ENCODE measurements at places on chromosomes 1 and 21. TPM values are rescaled to one million over a fixed set of nuclear protein-coding genes. Genes with fewer than 3 reads are reported as not detected.

KCNJ6 gene
- total RNA-seq, result 0.78 TPM

SPRR2B gene
- not detected for total RNA-seq

GCSAML gene
- not detected for total RNA-seq

GJC2 gene
- total RNA-seq, result 0.55 TPM

ZFP69 gene
- 4.3 TPM for total RNA-seq

HCN3 gene
- 6.4 TPM for total RNA-seq

ADAMTS4 gene
- total RNA-seq, result 7.2 TPM

DTL gene
- 48.7 TPM for total RNA-seq

STYXL2 gene
- total RNA-seq, result 0.34 TPM

RLF gene
- 16.9 TPM for total RNA-seq

DNA sequence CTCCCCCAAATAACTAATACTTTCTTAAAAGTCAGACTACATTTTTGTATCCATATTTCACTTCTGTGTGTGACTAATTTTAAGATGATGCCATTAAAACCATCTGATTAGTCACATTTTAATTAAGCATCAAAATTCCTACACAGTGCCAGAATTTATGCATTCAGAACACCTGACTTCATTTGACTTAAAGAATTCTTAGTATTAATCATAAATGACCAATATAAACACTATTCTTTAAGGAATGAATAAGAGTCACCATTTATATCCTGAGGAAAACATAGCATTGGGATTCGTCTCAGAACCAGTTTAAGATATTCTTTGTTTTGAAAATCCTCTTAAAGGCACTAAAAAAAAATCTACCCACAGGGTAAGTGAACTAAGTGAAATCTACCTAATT lies 37.0 kb downstream of the TM2D1 start:
- no peaks in the 10 kb centered on the region for H3K4me1 ChIP-seq
- DNase-seq, result no peak
- H3K36me3 ChIP-seq, result no peaks in the 10 kb centered on the region
- H3K4me3 ChIP-seq, result no peak overlapping the region
- no peak overlapping the region for H3K27ac ChIP-seq

- DNase-seq, result no peak
- no peaks in the 10 kb centered on the region for H3K36me3 ChIP-seq
- no peak overlapping the region for H3K4me3 ChIP-seq
- no peak overlapping the region for H3K27ac ChIP-seq
These were observed 135.9 kb downstream of the HHAT start for GRCh38 chr1:210464519-210465039.

- no peak for DNase-seq
- peaks cover 24% of the 10 kb centered on the region for H3K36me3 ChIP-seq
- H3K27ac ChIP-seq, result no peak overlapping the region
- H3K4me1 ChIP-seq, result no peaks in the 10 kb centered on the region
These were observed 13.7 kb downstream of the ALX3 start for GRCh38 chr1:110056776-110057175.

GRCh38 chr21:23281917-23282316 lies 2283.7 kb downstream of the NCAM2 start:
- no peak for DNase-seq
- no peaks in the 10 kb centered on the region for H3K36me3 ChIP-seq
- H3K27me3 ChIP-seq, result no peaks in the 10 kb centered on the region
- H3K4me3 ChIP-seq, result no peak overlapping the region
- H3K4me1 ChIP-seq, result no peaks in the 10 kb centered on the region

GRCh38 chr1:10415211-10415930 lies 14.9 kb upstream of the CENPS start:
- peaks cover 78% of the 10 kb centered on the region for H3K36me3 ChIP-seq
- no peaks in the 10 kb centered on the region for H3K27me3 ChIP-seq
- no peaks in the 10 kb centered on the region for H3K4me1 ChIP-seq
- no peak overlapping the region for H3K27ac ChIP-seq
- H3K4me3 ChIP-seq, result no peak overlapping the region

- H3K27ac ChIP-seq, result no peak overlapping the region
- no peaks in the 10 kb centered on the region for H3K27me3 ChIP-seq
- no peaks in the 10 kb centered on the region for H3K36me3 ChIP-seq
- no peaks in the 10 kb centered on the region for H3K4me1 ChIP-seq
- H3K4me3 ChIP-seq, result no peak overlapping the region
These were observed 36.4 kb downstream of the IGFN1 start for GRCh38 chr1:201226859-201227488.

DNA sequence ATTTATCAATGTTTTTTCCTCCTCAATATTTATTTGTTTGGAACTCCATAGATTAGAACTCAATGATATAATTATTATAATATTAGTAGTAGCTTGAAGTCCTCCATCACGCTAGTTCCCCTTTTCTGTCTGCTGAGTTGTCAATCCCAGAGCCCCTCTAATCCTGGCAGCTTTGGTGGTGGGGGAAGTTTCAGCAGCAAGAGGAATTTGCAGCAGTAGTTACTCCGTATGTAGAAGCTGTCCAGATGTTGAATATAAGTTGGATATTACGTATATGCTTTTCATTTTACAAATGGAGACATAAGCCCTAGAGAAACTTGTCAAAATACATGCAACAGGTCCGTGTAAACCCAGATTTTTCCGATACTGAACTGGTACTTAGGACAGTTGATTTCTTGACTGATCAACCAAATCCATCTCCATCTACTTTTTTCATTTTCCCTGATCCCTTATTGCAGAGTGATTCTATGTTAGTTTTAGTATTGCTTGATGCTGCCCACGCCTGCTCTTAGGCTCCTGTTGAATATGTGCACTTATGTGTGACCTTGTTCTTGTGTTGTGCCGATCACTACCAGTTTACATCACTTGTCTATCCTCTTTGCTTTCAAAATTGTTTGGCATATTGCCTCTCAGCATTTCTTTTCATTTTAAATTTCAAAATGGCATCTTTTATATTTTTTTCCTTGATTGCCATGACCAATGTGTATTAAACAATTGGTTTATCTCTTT lies 28.1 kb downstream of the SMAP2 start:
- no peak for DNase-seq
- no peaks in the 10 kb centered on the region for H3K27me3 ChIP-seq
- no peak overlapping the region for H3K4me3 ChIP-seq
- no peaks in the 10 kb centered on the region for H3K36me3 ChIP-seq

DNA sequence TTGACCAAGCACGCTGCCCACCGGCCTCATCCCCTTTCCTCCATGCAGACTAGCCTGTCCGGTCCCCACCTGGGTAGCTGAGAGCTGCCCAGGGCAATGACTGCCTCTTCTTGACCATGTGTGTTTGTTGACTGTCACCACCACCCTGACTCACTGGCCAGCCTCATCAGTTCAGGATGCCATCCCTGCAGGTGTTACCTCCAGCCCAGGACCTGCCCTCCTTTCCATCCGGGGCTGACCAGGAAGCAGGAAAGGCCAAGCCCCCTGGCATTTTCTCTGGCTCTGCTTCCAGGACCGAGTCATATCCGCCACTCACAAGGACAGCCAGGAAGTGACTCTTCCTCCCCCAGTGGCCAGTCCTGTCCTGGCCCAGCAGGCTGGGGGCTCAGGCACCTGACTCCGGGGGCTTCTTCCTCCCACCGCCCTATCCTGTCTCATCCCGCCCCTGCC lies 17.1 kb downstream of the EPHA2 start:
- H3K36me3 ChIP-seq, result peaks cover 40% of the 10 kb centered on the region
- peaks cover 5% of the 10 kb centered on the region for H3K4me1 ChIP-seq
- H3K27ac ChIP-seq, result no peak overlapping the region
- no peak for DNase-seq

- no peak overlapping the region for H3K27ac ChIP-seq
- H3K36me3 ChIP-seq, result no peaks in the 10 kb centered on the region
- H3K27me3 ChIP-seq, result no peaks in the 10 kb centered on the region
- DNase-seq, result no peak
- no peaks in the 10 kb centered on the region for H3K4me1 ChIP-seq
- H3K4me3 ChIP-seq, result no peak overlapping the region
These were observed 1078.3 kb downstream of the TTLL7 start for GRCh38 chr1:82920418-82921248.

DNA sequence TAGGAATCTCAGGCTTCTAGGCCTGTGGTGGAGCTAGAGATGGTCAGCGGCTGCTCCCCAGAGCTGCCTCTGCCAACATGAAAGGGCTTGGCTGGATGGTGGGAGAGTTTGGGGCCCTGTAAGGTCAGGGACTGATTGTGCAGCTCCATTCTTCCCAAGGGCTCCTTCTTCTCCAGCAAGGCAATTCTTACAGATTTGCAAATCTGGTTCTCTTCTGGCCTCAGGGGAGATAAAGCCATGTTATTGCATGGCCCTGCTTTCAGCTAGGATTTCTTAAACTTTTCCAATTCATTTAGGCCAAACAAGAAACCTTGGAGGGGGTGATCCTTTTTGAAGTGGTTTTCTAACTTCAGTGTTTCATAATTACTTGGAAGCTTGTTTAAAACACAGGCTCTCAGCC lies 213.4 kb downstream of the PRDM2 start:
- H3K27me3 ChIP-seq, result no peaks in the 10 kb centered on the region
- H3K36me3 ChIP-seq, result no peaks in the 10 kb centered on the region
- H3K4me1 ChIP-seq, result no peaks in the 10 kb centered on the region
- H3K4me3 ChIP-seq, result no peak overlapping the region
- no peak for DNase-seq

GRCh38 chr1:106304106-106304505 lies 752.4 kb upstream of the PRMT6 start:
- no peak for DNase-seq
- no peak overlapping the region for H3K4me3 ChIP-seq
- no peaks in the 10 kb centered on the region for H3K27me3 ChIP-seq
- no peaks in the 10 kb centered on the region for H3K36me3 ChIP-seq
- no peak overlapping the region for H3K27ac ChIP-seq

DNA sequence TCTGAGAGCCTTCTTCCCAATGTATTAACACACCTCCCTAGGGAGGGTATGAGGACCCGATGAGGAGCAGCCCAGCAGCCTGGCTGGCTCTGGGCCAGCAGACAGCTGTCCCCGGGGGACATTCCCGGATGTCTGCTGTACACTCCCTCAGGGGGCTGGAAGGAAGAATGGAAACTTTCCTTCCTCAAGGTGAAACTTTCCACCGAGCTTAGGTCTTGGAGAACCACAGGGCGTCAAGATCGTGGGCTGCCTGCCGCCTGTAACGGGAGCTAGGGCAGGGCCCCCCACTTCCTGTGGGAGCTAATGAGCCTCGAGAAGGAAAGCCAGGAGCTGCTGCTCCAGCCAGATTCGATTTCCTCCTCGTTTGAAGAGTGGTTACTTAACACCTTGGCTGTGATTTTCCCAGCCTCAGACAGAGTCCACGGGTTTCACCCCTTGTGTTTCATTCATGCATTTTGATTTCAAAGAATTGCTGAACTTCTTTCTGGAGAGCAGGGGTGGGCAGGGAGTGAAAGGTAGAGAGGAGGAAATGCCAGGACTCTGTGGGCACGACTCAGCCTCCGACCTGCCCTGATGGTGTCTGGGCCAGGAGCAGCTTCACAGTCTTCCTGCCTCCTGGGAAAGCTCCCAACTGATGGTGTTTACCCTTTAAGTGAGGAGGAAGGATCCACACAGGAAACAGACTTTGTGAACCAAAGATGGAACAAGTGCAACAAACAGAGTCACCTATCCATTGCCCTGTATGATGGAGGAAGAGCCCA lies 29.7 kb downstream of the UBE2T start:
- H3K27me3 ChIP-seq, result no peaks in the 10 kb centered on the region
- DNase-seq, result no peak
- no peaks in the 10 kb centered on the region for H3K36me3 ChIP-seq
- H3K4me3 ChIP-seq, result no peak overlapping the region

- H3K4me3 ChIP-seq, result no peak overlapping the region
- H3K36me3 ChIP-seq, result no peaks in the 10 kb centered on the region
- DNase-seq, result no peak
- no peaks in the 10 kb centered on the region for H3K27me3 ChIP-seq
These were observed 92.0 kb downstream of the STUM start for GRCh38 chr1:226640321-226641136.

DNA sequence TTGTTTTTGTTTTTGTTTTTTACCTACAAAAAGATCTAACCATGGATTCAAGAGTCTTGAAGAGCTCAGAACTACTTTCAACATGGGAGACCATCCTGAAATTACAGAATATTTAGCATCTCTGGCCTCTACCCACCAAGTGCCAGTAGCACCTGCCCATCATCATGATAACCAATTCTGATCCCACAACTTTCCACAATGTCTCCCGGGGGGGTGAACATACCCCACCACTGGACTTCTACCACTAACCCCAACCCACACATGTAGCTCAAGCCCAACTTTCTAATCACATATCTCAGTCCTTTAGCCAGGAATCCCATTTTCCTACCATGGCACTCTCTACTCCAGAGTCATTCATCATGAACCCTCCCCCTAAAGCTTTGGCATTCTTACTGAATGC lies 15.7 kb upstream of the IFNAR2 start:
- no peak overlapping the region for H3K27ac ChIP-seq
- H3K36me3 ChIP-seq, result no peaks in the 10 kb centered on the region
- no peak overlapping the region for H3K4me3 ChIP-seq
- H3K27me3 ChIP-seq, result no peaks in the 10 kb centered on the region

- no peak for DNase-seq
- no peaks in the 10 kb centered on the region for H3K4me1 ChIP-seq
- H3K4me3 ChIP-seq, result no peak overlapping the region
- no peaks in the 10 kb centered on the region for H3K27me3 ChIP-seq
- H3K36me3 ChIP-seq, result no peaks in the 10 kb centered on the region
- H3K27ac ChIP-seq, result no peak overlapping the region
These were observed 335.6 kb downstream of the LRRIQ3 start for GRCh38 chr1:73862355-73862754.

- peaks cover 4% of the 10 kb centered on the region for H3K4me1 ChIP-seq
- no peak overlapping the region for H3K27ac ChIP-seq
- H3K27me3 ChIP-seq, result no peaks in the 10 kb centered on the region
- no peak overlapping the region for H3K4me3 ChIP-seq
These were observed 398.4 kb downstream of the PRDM2 start for GRCh38 chr1:14098294-14098913.

DNA sequence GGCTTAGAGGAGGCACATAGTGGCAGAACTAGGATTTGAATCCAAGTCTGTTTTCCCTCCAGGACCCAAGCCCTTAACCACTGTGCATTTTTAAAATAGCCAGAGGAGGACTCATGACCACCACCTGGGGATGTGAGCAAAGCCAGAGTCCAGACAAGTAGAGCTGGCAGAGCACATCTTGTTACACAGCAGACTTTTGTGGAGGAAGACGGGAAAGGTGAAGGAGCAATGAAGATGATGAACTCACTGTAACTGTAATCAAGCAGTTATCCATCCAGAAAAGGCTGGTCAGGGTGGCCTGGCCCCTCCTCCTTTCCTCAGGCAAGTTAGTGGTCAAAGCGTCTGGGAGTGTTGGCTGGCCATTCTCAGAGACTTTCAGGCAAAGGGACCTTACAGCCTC lies 50.9 kb downstream of the SLC44A3 start:
- DNase-seq, result no peak
- H3K27me3 ChIP-seq, result no peaks in the 10 kb centered on the region
- H3K36me3 ChIP-seq, result no peaks in the 10 kb centered on the region
- H3K4me3 ChIP-seq, result no peak overlapping the region
- peaks cover 12% of the 10 kb centered on the region for H3K4me1 ChIP-seq

- H3K27ac ChIP-seq, result no peak overlapping the region
- H3K27me3 ChIP-seq, result no peaks in the 10 kb centered on the region
- no peak overlapping the region for H3K4me3 ChIP-seq
- no peaks in the 10 kb centered on the region for H3K36me3 ChIP-seq
These were observed 481.0 kb downstream of the OMA1 start for GRCh38 chr1:58065520-58065919.

GRCh38 chr1:187490266-187490665 lies 661.5 kb downstream of the PLA2G4A start:
- no peak overlapping the region for H3K4me3 ChIP-seq
- no peak overlapping the region for H3K27ac ChIP-seq
- no peaks in the 10 kb centered on the region for H3K27me3 ChIP-seq

Measured in H1 (cell line).